ENCODE measurements at places on chromosomes 12 and 14. TPM values are rescaled to one million over a fixed set of nuclear protein-coding genes. Genes with fewer than 3 reads are reported as not detected.

Gene PTPRB
- total RNA-seq = 0.77 TPM

Gene OR6C2
- not detected for total RNA-seq

Gene GUCY2C
- total RNA-seq = 0.03 TPM

Gene B4GALNT3
- total RNA-seq = 0.52 TPM

Gene SNW1
- total RNA-seq = 92.2 TPM

Gene CCT2
- 351 TPM for total RNA-seq

Gene KRT83
- total RNA-seq = 2.4 TPM

Gene DDN
- 0.69 TPM for total RNA-seq

Gene KRT79
- total RNA-seq = 0.06 TPM

Gene RNF212B
- total RNA-seq = not detected

Gene CLEC4C
- total RNA-seq = not detected

Gene KLRC2
- 1.7 TPM for total RNA-seq

Gene RND1
- 3.1 TPM for total RNA-seq

Gene AJUBA
- total RNA-seq = 36.7 TPM

Gene NID2
- total RNA-seq = 31.9 TPM

Gene MIP
- total RNA-seq = 0.15 TPM

Gene MYH7
- not detected for total RNA-seq

Gene DLK1
- total RNA-seq = 0.32 TPM

Gene SLC25A47
- not detected for total RNA-seq

Gene KLHL33
- not detected for total RNA-seq

Gene NINJ2
- total RNA-seq = 0.53 TPM

Gene ADCY4
- not detected for total RNA-seq

Gene EPS8
- 48.7 TPM for total RNA-seq

Gene SLC10A1
- total RNA-seq = not detected

Gene STON2
- total RNA-seq = 2.6 TPM

Gene ASB2
- total RNA-seq = 0.76 TPM

All from A549 treated with dexamethasone at 1 μM for 4 hours (cell line).